ENCODE measurements at places on chromosomes 11 and 22.
A peak's percentile ranks its signal among the peaks of the same experiment; 100 is the strongest.

DNA sequence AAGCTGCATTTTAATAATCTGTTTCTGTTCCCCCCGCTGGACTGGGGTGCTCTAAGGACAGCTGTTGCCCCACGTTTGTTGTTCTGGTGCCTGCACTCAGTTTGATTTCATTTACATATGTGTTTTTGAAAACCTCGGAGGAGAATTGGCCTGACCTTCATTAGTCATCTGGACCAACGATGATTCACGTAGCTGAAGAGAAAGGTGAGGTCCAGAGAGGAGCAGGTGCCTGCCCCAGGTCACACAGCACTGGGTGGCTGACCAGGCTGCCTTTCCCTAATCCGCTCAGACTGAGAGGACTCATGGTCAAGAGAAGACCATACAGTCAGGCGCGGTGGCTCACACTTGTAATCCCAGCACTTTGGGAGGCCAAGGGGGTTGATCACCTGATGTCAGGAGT lies 3.8 kb downstream of the CSDC2 start:
- no peak for DNase-seq

GRCh38 chr11:86805873-86806310 lies 5.5 kb downstream of the PRSS23 start:
- no peak for DNase-seq

GRCh38 chr11:126284829-126285228 lies 1.9 kb downstream of the TIRAP start:
- DNase-seq = peak; percentile 43

- no peak for DNase-seq
These were observed 562.3 kb downstream of the NTM start for GRCh38 chr11:131932584-131933325.

DNA sequence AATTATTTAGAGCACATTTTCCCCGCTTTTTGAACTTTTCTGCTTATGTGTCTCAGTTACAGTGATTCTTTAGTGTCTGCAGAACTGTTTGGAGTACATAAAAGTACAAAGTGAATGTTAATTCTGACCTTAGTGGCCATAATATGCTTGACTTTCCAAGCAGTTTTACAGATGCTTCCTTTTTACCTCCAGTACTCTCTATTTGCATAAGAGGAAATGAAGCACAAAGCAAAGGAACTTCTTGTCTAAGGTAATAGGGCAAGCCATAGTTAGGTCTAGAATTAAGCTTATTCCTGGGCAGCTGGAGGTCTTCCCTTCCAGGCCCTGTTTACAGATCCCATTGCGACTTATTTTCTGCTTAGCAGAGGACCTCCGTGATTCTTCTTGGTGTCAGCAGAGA lies 3.6 kb downstream of the GTPBP1 start:
- no peak for DNase-seq

DNA sequence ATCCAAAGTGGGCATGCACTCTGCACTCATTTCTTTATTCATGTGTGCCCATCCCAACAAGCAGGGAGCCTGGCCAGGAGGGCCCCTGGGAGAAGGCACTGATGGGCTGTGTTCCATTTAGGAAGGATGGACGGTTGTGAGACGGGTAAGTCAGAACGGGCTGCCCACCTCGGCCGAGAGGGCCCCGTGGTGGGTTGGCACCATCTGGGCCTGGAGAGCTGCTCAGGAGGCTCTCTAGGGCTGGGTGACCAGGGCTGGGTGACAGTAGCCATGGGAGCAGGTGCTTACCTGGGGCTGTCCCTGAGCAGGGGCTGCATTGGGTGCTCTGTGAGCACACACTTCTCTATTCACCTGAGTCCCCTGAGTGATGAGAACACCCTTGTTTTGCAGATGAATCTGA lies 129.3 kb upstream of the B3GAT1 start:
- DNase-seq = no peak

All from HL-60 (cell line).